ENCODE measurements at places on chromosomes 6 and 20.

DNA sequence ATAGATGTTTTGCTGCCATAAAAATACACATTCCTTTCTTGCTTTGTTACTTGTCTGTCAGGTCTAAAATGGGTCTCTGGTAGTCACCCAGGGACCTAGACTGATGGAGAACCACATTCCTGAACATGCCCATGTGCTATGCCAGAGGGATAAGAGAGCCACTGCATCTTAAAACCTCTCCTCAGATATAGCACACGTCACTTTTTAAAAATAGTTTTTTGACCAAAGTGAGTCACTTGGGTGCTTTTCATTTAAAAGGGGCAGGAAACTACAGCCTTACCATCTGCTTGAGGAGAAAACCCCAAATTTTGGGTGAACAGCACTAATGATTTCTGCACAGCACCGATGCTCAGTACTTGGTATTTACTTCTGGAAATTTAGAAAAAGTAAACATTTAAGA is 197.8 kb downstream of the OGFRL1 start:
- DNase-seq = no peak

DNA sequence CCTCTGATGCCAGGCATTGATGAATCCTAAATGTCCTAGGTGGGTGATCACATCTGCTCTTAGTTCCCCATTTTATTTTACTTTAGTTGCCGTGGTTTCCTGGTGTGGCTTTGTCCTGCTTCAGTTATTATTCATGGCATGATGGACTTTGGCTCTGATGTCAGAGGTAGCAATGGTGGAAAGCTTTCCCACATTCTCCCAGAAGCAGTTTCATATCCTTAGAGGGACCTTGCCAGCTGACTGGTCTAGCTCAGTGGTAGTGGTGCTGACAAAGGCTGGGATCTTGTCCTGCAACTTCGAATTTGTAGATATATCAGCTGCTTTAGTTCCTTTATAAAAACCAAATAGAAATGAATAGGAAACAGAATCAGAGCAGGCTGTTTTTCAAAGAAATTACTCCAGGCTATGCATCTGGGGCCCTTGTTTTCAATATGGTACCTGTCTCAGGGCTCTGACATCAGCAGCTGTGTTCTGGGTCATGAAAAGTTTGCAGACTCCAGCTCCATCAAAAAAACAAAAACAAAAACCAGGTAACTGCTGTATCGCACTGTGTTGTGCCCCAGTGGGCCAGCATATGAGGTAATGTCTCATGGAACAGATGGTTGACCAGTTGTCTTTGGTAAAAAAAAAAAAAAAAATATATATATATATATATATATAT is 133.7 kb downstream of the PLCB4 start:
- no peak for DNase-seq

GRCh38 chr6:144162977-144163376 is 12.7 kb downstream of the STX11 start:
- peak; percentile 60 for DNase-seq

GRCh38 chr20:33793011-33793931 is 17.9 kb upstream of the CHMP4B start:
- no peak for DNase-seq

GRCh38 chr20:44911264-44911921 is 1.5 kb downstream of the PABPC1L start:
- no peak for DNase-seq

- no peak for DNase-seq
Observed at GRCh38 chr20:53847139-53847836, 223.1 kb downstream of the BCAS1 start.

DNA sequence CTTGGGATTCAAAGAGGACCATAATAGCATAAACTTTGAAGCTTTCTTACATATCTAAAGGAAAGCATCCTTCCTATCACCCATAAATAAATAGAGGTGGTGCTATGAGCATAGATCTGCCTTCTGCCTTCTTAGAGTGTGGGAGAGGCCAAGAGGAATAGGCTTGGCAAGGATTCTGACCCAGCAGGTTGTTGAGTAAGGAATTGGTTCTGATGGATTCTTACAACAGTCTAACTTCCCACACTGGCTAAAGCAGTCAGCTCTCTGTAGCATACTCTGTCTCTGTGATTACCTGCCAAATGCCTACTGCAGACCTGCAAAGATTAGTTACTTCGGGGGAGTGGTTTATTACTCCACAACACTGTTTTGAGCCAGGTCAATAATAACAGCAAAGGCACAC is 198.0 kb upstream of the RAB32 start:
- no peak for DNase-seq

GRCh38 chr20:61754976-61755778 is 310.5 kb downstream of the TAF4 start:
- DNase-seq = no peak

DNA sequence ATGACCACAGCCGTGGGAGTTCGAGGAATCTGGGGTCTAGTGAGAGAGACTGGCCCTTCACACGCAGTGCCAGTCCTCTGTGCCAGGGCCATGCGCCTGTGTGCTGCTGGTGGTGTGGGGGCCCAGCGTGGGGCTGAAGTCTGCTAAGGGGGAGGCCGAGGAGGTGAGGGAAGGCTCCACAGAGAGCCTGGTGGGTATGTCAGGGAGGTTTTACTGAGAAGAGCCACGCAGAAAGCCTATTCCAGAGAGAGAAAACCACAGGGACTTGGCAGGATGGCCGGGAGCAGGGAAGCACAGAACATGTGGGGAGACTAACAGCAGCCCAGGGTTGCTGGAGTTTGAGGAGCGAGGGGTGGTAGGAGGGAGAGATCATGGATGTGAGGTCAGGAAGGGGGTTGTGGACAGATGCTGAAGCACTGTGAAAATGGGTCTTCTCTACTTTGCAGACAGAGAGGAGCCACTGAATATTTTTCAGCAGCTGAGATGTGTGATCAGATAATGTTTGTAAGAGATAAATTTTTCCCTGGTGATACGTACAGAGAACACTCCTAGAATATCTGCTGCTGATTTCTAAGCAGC is 35.3 kb downstream of the DUSP22 start:
- no peak for DNase-seq

- DNase-seq = no peak
Observed at GRCh38 chr6:5412017-5412416, 150.7 kb downstream of the FARS2 start.

DNA sequence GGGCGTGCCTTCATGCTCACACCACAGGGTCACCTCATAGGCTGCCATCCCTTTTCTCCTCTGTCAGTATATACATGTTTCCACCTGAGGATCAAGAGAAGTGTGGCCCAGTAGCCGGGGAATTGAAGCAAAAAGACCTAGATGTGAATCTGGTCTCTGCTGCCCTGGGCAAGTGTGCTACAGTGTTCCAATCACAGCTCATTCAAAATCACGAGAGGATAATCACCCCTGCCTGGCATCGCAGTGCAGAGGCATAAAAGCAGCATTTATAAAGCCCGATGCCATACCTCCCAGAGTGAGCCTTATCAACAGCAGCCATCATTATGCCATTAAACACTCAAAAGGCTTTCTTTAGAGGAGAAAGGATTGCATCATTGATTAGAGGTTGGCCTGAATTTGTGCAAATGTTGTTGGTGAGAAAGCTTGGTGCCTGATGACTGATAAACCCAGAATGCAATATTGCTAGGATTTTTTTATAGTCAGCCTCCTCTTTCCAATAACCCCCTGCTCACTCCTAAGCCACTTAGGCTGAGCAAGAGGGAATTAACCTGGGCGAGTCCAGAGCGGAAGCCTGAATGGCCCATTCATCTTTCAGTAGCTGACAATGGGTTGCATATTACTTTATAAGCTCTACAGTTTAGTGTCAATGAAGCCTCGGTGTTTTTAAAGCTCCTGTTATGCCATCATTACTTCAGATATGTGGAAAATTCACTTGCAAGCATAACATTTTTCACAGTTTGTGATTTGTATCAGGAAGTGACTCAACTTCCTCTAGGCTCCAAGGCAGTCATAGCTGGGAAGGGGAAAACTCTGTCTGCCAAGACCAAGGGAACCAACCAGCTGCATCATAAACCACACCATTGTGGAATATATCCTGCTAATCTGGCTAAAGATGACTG is 92.5 kb upstream of the NXT1 start:
- peak; percentile 50 for DNase-seq

DNA sequence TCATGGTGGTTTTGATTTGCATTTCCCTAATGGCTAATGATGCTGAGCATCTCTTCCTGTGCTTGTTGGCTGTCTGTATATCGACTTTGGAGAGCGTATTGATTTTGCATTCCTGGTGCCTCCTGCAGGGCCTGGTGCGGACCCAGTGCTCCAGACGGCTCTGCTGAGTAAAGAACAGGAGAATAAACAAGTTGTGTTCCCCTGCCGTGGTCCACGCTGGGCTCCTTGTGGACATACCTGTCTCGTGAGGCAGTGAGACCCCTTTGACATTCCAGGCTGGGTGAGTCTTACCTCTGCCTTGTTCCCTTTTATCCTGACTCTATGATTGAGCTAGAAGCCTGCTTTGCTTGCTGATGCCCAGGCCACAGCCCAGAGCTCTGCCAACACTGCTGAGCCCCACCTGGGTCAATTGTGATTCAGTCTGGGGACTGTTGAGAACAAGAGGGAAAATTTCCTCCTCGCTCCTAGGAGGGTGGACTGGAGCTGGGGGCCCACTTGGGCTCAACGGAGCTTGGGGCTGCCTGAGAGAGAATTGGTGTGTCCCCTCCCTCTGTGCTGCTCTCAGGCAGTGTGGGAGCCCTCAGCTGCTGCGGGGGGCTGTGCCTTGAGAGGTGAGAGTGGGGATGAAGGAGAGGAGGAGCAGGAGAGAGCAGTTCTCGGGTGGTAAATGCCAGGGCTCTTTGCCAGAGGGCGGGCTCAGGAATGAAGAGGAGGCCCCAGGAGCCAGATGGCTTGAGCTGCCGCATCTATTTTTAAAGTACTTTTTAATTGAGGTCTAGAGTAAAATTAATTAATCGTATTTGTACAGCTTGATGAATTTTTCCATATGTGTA is 43.7 kb upstream of the PMEPA1 start:
- no peak for DNase-seq

- DNase-seq = no peak
Observed at GRCh38 chr6:126955621-126956020, 162.8 kb upstream of the RSPO3 start.

DNA sequence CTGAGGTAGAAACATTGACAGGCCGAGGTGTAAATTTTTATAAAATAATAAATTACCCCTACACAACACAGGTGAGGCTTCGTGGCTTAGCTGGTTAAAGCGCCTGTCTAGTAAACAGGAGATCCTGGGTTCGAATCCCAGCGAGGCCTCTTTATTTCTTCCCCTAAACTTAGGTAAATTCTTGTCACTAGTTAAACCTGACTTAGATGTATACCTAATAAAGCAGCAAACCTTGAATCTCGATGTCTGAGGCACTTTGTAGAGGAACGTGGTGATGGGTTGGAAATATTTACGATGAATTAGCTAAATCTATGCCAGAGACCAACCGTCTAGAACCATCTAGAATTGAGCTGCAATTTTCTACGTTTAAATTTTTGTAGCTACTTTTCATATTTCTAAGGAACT is 185.6 kb downstream of the OR2B2 start:
- DNase-seq = no peak

DNA sequence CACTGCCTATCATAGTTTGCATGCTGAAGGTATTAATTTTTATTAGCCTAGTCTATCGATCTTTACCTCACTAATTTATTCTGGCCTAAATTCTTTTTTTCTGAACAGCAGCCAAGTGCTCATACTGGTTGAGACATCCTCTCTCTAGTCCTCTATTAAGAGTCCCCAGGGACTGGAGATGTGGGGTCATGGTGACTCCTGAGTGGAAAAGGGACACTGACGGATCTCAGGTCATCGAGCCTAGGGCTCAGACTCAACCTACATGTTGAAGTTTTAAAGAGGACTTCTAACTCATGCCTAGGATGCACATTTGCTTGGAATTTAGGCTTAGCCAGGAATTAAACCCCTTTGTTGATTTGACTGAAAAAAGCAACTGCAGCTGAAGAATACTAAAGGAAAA is 378.1 kb downstream of the BTBD9 start:
- DNase-seq = no peak

- DNase-seq = no peak
Observed at GRCh38 chr6:54929245-54929909, 82.8 kb downstream of the FAM83B start.

- DNase-seq = no peak
Observed at GRCh38 chr6:29759457-29759856, 36.2 kb downstream of the HLA-F start.

DNA sequence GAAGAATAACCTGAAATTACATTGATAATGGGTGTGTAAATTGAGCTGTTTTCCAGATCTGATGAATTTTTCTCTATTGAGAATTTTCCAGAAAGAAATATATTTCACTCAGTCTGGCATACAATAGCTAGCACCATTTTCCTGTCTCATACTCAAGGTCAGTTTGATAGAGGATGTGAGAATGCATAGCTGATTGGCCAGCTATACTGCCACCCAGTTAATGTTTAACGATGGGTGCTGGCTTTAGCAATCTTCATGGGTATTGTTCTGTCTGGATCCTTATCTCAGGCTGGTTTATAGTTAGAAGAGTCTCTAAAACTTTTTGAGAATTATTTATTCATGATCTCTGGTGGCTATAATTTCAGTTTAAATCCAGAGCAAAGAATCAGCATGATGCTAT is 147.4 kb downstream of the HDGFL1 start:
- DNase-seq = no peak

DNA sequence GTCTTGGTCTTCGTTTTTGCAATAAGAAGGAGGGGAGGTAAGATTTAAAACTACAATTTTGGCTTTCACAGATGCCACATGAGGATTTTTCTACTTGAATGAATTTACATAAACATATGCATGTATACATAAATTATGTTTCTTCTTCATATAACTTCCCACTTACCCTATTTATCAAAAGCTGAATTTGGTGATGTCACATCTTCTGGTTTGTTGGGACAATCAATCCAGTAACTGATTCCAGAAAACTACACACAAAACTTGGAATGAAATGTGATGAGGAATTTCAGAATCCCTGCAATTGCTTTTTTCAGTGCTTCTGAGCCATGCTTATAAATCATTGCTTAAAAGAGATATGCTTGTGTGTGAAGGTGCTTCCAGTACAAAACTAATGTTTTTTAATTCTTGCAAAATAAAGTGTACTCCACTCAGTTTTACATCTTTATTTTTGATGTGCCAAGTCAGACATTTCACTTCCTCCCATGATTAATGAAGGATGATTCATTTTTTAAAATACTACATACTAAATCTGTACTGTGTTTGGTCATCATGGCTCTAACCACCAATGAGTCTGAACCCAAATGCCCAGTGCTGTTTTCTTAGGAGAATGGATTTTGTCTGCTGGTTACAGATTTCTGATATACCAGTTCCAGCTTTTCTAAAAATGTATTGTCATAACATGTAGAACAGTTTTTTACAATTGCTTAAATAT is 32.1 kb upstream of the RIN2 start:
- DNase-seq = no peak

DNA sequence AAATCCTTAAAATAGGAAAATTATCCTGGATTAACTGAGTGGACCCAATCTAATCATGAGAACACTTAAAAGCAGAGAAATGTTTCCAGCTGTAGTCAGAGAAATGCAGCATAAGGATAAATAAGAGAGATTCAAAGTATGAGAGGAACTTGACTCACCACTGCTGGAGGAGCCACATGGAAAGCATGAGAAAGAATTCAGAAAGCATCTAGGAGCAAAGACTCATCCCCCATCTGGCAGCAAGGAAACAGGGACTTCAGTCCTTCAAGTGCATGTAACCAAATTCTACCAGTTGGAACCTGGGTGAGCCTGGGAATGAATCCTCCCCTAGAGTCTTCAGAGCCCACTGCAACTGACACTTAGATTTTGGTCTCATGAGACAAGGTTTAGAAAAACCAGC is 33.7 kb downstream of the RNF146 start:
- DNase-seq = no peak

Data from bone marrow (tissue), 2 donors.